ENCODE measurements at places on chromosomes 4 and X.

DNA sequence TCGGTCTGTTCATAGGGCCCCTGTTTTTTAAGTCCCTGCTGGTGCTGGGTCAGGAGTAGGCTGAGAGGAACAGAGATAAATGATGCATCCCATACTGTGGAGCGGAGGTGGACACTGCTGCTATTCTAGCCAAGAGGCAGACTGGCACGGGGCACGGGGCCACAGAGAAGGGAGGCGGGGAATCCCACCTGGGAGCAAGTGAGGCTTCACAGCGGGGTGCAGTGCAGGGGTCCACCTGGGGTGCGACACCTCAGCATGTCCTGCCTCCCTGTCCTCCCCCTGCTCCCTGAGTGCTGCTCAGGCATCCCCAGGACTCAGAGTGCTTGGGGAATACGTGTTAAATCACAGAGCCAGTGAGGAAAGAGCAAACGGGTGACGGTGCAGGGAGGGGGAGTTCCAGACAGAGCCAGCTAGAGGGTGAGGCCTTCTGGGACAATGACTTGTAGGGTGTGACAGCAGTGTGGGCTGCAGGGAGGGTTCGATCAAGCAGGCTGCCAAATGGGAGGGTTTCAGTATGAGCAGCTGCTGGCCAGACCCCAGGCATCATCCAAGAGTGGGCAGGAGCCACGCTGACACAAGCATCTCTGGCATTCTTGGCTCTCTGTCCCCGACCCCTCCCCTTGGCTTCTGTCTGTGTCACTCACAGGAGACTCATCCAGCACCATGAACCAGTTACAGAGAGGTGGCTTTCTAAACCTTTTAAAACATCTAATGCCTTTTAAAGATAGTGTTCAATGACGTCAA lies 13.7 kb upstream of the HTRA3 start:
- no peak for DNase-seq

DNA sequence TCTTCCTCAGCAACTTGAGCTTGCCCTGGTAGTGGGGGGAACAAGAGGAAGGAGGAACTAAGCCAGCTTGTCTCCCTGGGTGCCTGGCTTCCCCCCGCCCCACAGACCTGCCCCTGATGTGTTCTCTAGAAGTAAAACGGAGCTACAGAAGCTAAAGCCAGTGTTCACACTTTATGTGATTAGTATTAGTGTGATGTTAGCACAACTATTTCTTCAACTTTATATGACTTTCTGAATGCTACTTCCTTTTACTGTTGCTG lies 10.7 kb downstream of the RGS12 start:
- DNase-seq: no peak

- DNase-seq: no peak
Measured at GRCh38 chrX:150094996-150095395, 156.7 kb upstream of the EOLA2 start.

GRCh38 chrX:96843566-96843965 lies 40.1 kb upstream of the RPA4 start:
- no peak for DNase-seq

GRCh38 chr4:81898862-81899504 lies 427.3 kb upstream of the RASGEF1B start:
- DNase-seq: no peak
